ENCODE measurements at places on chromosomes 1 and 21. TPM values are rescaled to one million over a fixed set of nuclear protein-coding genes. Genes with fewer than 3 reads are reported as not detected.

Gene ITGB2
- total RNA-seq = under 0.01 TPM

Gene FCRL1
- total RNA-seq = not detected

Gene CEPT1
- 32.8 TPM for total RNA-seq

Gene POFUT2
- total RNA-seq = 39.1 TPM

Gene KCNQ4
- total RNA-seq = not detected

Gene BEST4
- not detected for total RNA-seq

Gene SPATA21
- not detected for total RNA-seq

Gene OR2L13
- not detected for total RNA-seq

Gene G0S2
- total RNA-seq = 14.4 TPM

Gene LCE6A
- not detected for total RNA-seq

Gene THEMIS2
- 3.1 TPM for total RNA-seq

Gene DEPDC1
- 5.6 TPM for total RNA-seq

Gene PIGR
- not detected for total RNA-seq

Gene KRTAP20-4
- not detected for total RNA-seq

Gene COL16A1
- 0.54 TPM for total RNA-seq

Gene FCMR
- not detected for total RNA-seq

Gene CFAP141
- total RNA-seq = not detected

Gene VHLL
- total RNA-seq = 0.09 TPM

Gene KRTAP7-1
- total RNA-seq = not detected

Gene OLIG2
- not detected for total RNA-seq

Gene ZFP69
- 3.7 TPM for total RNA-seq

Gene MXRA8
- total RNA-seq = 0.63 TPM

Gene ERICH3
- total RNA-seq = not detected

Gene MARK1
- 1.7 TPM for total RNA-seq

Gene OXCT2
- 1.7 TPM for total RNA-seq

Gene LY9
- total RNA-seq = not detected

Gene CHIA
- not detected for total RNA-seq

Gene SLC44A5
- 9.1 TPM for total RNA-seq

Gene RSPO1
- not detected for total RNA-seq

Gene CA6
- not detected for total RNA-seq

Gene FAM3B
- total RNA-seq = not detected

Gene C1orf87
- not detected for total RNA-seq

Gene ITLN1
- total RNA-seq = 0.27 TPM

Gene FOXO6
- 0.18 TPM for total RNA-seq

Gene RNU1-1
- 5,329 TPM for total RNA-seq

Gene EPHB2
- total RNA-seq = 50.7 TPM

Gene S100A7A
- not detected for total RNA-seq

Gene CD48
- total RNA-seq = not detected

Gene TCEA3
- 0.18 TPM for total RNA-seq

Gene AGMAT
- total RNA-seq = 0.27 TPM

Gene CCT8
- 232 TPM for total RNA-seq

Gene TMEM82
- total RNA-seq = not detected

Gene SPRR3
- not detected for total RNA-seq

Gene ADAM30
- not detected for total RNA-seq

Gene DDI2
- 14.3 TPM for total RNA-seq

Gene AMPD1
- total RNA-seq = not detected

Gene S100A8
- not detected for total RNA-seq

Measured in endothelial cell of coronary artery (primary cell).